Astrocyte of the spinal cord (primary cell): ENCODE measurements at places on chromosomes 6 and 20.

GRCh38 chr6:111215131-111215530 lies 127.8 kb downstream of the SLC16A10 start:
- DNase-seq: no peak

DNA sequence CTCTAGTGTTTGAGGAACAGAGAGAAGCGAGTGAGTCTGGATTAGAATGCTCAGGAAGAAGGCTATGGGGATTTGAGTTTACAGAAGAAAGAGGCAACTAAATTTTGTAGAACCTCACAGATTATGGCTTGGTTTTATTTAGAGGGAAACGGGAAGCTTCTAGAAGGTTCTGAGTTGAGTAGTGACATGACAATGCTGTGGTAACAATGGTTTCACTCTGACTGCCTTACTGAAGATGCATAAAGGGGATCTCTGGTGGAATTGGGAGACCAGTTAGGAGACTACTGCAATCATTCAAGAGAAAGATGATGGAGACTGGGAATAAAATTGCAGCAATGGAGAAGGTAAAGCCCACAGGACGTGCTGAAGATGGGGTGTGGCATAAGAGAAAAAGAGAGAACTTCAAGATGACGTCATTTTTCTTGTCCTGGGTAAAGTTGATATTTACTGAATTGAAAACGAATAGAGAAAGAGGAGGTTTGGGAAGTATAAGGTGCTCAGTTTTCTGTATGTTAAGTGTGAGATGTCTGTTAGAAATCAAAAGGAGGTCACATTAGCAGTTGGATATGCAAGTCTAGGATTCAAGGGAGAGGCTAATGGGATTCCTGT lies 710.1 kb upstream of the NRSN1 start:
- no peak for DNase-seq

- peak; percentile 34 for DNase-seq
Observed at GRCh38 chr6:30884521-30885480, 482 bp downstream of the DDR1 start.

DNA sequence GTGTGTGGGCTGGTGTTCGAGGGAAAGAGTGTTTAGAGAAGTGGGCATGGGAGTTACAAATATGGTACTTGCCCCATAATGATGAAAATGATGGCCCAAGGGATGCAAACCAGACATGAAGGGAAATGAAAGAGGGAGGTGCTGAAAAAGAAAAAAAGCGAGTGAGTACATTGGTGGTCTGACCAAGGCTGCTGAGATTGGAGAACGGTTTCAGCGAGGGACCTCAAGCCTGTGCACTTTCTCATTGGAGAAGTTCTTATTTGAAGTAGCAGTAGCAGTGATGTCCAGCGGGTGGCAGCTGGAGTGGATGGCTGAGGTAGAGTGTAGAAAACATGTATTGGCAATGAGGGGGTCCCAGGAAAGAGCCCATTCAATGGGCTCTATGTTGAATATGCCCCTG lies 54.8 kb downstream of the TNFAIP3 start:
- no peak for DNase-seq

- no peak for DNase-seq
Observed at GRCh38 chr20:54458219-54458618, 17.2 kb upstream of the DOK5 start.

GRCh38 chr20:23298926-23299672 lies 51.5 kb upstream of the NXT1 start:
- DNase-seq: peak; percentile 13

DNA sequence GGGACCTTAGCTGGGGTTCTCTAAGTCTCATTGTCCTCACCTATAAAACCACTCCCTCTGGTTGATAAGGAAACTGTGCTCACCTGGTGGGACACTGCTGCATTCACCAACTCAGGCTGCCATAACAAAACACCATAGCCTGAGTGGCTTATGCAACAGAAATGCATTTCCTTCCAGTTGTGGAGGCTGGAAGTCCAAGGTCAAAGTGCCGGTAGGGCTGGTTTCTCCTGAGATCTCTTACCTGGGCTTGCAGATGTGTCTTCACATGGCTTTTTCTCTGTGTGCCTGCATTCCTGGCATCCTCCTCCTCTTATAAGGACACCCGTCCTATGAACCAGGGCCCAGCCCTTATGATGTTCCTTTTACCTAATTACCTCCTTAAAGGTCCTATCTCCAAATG lies 60.0 kb upstream of the SLC32A1 start:
- no peak for DNase-seq

DNA sequence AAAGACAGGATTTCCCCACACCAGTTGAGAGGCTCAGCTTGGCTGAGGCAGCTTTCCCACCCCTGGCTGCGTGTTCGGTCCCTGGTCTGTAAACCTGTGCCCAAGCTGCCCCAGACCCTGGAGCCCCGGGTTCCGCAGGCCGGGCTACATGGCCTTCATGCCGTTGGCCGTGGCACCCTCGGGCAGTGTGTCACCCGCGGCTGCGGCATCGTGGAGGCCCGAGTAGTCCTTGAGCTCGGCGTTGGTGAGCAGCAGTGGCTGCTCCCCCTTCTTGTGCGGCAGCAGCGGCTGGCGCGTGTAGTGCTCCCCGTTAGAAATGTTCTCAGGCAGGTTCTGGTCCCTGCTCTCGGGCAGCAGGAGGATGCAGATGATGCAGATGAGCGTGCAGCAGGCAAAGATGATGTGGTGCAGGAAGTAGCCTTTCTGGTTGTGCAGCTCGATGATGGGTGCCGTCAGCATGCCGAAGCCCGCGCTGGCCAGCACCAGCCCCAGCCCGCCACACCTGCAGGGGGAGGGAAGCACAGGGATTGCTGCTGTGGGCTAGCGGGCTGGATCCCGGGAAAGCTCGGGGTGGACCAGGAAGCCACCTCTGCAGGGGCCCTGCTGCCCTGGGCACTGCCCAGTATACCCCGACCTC lies 14.3 kb downstream of the PSMG4 start:
- DNase-seq: no peak
